ENCODE measurements at places on chromosomes 1 and 21. TPM values are rescaled to one million over a fixed set of nuclear protein-coding genes. Genes with fewer than 3 reads are reported as not detected.

The KRTAP24-1 gene
- polyA plus RNA-seq = not detected

The CSMD2 gene
- 0.46 TPM for polyA plus RNA-seq

DNA sequence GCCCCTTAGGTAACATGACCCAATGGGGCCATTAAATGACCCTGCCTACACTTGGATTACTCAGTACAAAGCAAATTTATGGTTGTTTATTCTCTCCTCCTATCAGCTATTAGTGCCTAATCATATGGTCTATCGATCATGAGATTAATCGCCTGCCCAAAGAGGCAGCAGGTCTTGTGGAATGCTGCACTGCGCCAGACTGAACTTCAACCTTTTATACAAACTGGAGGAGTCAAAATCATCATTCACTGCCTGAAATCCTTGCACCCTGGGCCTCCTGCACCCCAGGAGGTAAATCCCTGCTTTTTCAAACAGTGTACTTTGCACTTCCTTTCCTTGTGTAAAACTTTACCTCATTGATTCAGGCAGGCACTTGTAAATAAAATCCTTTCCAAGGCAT lies 69.7 kb downstream of the NFIA start:
- no peak for DNase-seq

- no peak for DNase-seq
Observed at GRCh38 chr1:88141499-88142074, 542.5 kb upstream of the PKN2 start.

DNA sequence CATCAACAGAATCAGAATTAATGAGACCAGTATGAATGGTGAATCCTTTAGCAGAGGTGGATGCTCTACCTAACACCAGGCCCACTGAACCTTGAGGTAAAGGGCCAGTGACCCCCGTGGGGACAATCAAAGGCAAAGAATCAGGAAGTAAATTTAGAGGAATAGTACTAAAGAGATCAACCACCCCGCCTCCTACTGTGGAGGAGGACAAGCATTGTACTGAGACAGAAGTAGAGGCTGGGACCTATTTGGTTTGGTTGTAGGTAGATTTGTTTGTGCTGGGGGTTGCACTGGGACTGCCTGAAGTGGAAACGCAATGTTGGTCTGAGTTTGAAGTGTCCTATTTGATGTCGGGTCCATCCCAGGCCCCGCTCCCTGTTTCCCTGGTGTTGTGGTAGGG lies 9.5 kb downstream of the CD48 start:
- DNase-seq = no peak

DNA sequence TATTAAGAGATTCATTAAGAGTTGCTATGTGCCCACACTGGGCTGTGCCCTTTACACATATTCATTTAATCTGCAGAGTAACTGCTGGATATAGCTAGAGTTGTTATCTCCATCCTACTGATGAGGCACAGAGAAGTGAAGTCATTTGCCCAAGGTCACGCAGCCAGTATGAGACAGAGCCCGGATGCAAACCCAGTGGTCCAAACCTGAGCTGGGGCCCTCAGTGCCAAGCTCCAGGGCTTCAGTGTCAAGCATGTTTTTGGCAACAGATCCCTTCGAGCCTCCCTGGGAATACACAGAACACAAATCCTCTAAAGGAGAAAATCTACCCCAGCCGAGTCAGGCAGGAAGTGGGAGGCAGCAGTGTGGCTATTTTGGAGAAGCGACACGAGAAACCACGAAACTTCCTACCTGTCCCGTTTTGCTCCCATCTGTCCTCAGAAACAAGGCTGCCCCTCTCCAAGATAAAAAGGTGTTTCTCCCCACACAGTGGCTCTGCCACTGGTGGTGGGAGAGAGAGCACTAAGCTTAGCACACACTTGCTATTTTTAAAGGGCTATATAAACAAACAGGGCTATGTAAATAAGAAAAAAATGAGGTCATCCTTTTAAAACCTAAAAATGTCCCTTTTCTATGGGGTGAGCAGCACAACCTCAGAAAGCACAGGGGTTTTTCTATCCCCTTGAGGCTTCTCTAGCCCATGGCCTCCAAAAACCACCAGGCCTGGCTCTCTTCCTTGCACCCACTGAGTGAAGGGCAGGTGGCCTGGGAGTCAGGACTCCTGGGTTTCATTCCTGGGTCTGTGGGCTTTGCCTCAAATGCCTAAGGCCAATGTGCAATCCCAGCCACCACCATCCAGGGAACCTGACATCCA lies 138.6 kb upstream of the EDN2 start:
- DNase-seq = no peak

- DNase-seq = no peak
Observed at GRCh38 chr21:37119421-37120218, 46.6 kb downstream of the TTC3 start.

GRCh38 chr21:38766987-38767722 lies 38.6 kb upstream of the ETS2 start:
- DNase-seq = no peak

DNA sequence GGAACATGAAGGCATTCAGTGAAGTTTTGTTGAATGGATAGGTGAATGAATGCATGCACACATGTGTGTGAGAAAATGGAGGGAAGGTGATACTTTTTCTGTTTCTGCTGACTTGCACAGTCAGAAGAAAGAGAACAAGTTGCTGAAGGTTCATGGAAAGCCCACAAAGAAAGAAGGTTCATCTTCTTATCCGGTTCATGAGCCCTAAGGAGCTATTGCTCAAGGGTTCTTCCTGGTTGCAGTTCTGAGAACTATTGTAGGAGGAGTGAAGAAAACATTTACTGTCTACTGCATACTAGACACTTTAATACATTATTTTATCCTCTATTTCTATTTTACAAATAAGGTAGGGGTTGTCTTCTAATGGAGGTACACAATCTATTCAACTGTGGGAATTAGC lies 13.4 kb upstream of the NIBAN1 start:
- DNase-seq = no peak

GRCh38 chr1:184433956-184434502 lies 47.2 kb downstream of the C1orf21 start:
- DNase-seq = no peak

DNA sequence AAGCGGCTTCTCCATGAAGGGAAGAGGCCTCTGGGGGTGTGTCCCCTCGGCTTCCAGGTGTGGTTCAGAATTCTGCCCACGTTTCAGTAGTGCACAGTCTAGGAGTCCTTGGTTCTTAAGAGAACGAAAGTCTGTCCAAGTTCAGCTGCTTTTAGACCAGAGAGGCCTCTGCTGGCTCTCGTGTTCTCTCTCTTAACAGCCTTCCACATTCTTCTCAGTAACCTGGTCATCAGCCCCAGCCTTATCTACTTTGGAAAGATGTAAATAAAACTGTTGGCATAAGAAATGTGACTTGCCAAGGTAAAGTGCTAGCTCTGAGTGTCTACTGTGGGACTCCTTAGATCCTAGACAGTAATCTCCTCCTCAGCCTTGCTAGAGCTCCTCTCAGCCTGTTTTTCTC lies 15.3 kb upstream of the STUM start:
- DNase-seq = no peak

- no peak for DNase-seq
Observed at GRCh38 chr1:91916811-91917460, 31.0 kb upstream of the TGFBR3 start.

DNA sequence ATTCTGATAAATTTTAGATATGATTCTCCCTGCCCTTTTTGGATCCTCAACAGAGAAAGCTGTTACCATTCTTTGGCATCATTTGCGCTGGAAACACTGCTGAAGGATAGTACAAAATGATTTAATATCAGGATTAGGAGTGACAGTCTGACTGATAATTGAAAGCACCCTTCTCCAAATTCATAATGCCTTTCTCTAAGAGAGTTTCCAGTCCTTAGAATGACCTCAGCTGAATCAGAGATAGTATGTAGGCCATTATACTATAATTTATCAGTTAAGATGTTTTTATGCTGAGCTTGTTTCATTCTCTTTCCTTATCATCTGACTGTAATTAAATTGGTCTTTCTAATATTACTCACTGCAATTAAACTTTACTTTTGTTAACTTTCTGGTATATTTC lies 166.7 kb downstream of the ZNF326 start:
- no peak for DNase-seq

Data from hindlimb muscle (tissue), 1 donor.